ENCODE measurements at places on chromosomes 3 and 15.

DNA sequence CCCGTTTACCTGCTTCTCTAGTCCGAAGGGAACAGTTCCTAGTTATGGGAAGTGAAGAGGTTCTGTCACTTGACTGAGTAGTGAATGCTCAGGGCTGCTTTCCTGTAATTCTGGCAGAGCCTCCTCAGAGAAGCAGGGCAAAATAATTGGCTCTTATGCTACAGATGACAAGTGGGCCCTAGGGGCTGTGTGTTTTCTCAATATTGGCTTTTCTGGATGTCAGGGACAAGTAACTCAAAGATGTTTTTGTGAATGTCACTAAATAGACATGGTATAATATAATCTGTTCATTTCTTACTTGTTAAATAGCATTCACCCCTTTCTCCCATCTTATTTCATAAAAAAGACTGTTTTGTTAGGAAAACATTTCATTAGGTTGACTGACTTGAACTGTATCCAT is 40.1 kb downstream of the SGO1 start:
- DNase-seq: no peak

DNA sequence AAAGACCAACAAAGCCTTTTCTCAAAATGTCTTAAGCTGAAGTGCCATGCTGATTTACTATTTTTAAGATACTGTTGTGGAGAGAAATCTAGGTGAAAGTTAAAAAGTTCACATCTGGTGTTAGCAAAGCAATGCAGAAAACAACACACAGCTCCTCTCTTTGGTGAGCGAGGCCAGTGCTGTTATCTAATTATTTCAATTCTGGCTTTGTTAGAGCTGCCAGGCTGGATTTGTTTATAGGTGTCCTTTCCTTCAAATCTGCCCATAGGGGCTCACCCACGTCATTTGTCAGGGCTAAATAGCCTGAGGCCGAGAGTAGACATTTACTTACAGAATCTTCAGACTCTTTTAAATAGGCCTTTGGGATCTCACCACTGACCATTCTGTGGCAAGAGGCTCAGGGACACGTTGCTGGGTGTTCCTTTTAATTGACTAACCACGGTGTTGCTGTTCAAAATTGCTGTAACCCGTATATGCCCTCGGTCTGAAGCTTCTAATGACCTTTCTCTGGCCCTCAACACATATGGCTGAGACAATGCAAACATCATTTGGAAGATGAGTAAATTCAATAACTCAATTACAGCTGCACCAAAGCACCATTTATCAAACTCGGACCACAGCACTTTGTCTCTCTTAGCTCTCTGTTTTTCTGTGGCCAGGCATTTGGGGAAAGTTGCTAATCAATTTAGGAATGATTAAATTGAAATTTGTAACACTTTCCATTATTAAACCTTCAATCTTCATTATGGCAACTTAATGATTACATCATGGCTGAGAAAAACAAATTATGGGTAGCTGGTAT is 152.6 kb downstream of the PDZRN3 start:
- DNase-seq: no peak

- peak; percentile 85 for DNase-seq
Observed at GRCh38 chr3:156586905-156587759, 32.2 kb upstream of the SSR3 start.

DNA sequence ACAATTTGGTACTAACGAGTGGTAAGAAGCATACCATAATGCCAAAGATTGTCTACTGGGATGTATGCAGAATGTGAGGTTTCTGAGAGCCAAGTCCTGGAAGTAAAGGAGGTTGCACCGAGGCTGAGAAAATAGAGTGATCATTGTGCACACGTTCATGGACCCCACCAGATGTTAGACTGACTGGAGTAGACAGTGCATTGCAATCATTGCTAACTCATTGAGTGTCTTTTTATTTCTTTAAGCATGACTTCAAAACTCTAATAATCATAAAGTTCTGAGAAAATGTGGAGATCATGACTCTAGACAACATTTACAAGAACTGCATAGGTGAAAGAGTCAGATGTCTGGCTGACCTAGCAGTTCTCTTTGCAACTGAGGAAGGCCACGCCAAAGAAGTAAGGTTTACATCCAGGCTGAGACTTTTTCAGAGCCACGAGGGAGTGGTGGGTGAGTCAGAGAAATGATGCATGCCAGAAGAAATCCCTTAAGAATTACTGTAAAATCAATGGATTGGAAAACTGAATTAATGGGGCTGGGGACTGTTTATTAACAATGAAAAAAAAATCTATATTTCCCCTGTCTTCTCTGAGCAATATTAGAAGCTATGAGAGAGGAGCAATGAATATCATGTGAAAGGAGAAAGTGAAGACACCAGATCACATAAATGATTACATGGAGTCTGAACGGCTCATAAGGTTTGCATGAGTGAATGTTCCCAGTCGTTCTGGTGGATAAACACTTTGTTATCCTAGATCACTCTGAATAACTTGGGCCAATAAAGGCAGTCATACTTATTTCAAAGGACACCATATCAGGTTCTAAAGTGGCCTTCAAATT is 76.0 kb upstream of the SLC25A26 start:
- DNase-seq: no peak

DNA sequence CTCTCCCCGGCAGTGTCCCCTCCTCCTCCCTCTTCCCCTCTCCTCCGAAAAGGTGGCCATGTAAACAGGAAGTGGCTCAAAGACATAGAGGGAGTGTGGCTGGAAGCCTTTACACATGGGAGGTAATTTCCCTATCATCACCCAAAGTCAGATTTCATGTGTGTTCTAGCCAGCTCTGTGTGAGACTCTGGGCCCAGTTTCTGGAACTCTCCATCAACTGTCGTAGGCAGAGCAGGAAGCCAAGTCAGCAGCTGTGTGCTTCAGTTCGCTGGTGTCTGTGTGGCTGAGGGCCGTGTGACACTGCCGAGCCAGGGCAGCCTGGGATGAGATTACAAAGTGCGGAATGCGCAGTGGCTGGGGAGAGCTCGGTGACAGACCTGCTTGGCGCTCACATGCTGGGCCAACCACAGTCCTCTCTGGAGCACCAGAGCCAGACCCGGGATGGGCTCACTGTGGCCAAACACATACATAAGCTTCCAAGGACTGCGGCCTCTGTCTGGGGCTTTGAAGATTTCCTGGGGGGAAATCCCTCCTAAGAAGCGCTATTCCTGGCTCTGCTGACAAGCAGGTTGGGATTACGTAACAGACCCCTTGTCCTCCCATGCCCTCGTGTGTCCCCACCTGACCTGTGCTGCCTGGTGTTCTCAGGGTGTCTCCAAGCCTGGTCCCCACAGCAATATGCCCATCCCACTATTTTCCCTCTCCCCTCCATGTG is 50.7 kb downstream of the UMPS start:
- DNase-seq: no peak

DNA sequence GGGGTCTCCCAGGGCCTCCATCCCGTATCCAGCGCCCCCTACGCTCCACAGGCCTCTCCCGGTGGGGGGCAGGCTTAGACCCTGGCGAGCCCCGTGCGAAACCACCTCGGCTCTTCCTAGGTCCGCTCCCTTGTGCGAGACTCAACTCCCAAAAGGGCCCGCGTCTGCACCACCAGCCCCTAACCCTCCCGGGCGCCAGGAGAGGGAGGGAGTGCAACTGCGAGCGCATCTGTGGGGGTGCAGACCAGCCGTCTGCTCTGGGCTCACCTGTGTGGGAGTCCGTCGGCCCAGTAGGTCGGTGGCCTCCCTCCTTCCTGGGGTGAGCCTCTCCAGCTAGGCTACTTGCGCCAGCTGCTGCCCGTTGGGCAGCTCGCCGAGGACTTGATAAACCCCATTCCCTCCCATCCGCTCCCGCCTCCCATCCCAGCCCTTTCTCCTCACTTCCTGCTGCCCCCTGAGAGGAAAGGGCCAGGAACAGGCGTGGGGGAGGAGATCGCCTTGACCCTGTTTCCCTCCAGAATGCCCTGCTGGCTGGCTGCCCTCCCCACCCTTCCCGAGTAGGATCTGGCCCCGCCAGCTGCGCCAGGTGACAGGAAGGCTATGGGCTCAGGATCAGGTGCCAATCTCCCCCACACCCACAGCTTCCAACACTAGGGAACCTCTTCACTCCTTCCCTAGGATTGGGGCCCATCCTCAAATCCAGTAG is at the start of gene HYAL2:
TSS of gene HYAL2 (minus strand) at position 360 of the 706 bp plus-strand sequence. CDS start 2,256 bp downstream, outside the sequence.
- no peak for DNase-seq

DNA sequence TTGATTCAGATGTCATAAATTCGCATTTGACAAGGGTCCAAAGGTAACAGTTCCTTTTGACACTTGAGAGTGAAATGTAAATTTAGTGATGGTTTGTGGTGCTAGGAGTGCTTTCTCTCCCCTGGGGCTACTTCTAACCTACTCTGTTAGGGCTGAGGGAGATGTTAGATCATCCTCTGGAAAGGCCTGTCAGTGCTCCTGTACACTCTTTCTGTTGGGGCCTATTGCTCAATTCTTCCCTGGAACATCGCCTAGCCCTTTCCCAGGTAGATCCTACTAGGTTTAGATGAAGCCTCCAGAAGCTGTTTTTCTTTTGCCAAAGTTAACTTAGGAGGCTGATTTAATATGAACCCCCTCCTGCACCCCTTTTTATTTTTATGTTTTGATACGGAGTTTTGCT is 1.4 kb downstream of the PCCB start:
- DNase-seq: no peak

DNA sequence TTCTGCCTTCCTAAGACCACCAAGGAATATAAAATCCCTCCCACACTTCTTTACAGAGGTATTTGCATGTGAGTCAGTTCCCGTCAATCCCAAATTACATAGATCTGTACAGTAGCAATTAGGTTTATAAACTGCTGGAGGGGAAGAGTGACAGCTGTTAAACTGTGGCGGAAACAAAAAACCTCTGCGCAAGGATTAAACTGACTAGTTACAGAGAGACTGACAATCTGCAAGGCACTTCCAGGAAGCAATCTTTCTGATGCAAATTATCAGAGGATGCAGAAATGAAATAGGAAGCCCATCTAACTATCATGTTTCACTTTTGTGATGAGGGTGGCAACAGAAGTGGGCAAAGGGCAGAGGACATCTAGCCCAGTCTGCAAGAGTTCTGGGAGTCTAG is 150.4 kb downstream of the RTP4 start:
- no peak for DNase-seq

GRCh38 chr3:72274493-72275330 is 489.8 kb upstream of the PROK2 start:
- DNase-seq: peak; percentile 60

DNA sequence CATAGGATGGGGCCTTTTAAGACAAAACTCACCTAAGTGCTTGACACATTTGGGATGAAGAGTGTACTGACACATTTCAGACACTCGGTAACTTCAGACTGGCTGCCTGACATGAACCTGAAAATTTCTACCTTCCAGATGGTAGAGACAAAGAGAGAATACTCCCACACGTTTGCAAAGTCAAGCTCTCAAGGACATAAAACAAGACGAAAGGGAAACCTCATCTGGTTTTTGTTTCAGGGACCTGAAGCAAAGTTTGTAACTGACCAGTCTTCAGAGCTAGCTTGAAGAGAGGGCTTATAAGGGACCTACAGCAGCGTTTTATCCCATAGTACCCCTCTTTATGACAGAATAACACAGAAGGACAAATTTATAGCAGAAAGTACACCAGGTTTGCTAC is 41.9 kb downstream of the ZNF621 start:
- DNase-seq: no peak

DNA sequence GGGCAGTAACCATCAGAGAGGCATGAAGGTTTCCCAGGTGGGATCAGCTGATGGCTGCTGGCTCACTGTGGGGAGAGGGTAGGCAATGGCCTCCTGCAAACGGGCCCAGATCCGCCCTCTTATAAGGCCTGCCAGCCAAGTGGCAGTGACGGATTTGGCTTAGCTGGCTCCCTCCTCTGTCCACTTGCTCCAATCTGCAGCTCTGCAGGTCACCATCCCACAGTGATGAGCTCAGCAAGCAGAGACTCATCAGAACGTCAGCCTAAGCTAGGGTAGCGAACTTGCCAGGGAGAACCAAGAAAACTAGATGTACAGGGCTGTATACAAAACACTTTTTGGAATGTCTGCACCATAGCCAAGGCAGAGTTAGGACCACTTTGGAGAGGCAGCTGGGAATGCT is 62.8 kb upstream of the DCLK3 start:
- no peak for DNase-seq

- DNase-seq: no peak
Observed at GRCh38 chr3:156551746-156552145, 3.2 kb downstream of the SSR3 start.

GRCh38 chr3:39192490-39193092 is at the start of gene XIRP1:
Gene XIRP1 (minus strand): TSS chr3:39192595. CDS start chr3:39189445, 3,150 bp downstream.
- DNase-seq: no peak

DNA sequence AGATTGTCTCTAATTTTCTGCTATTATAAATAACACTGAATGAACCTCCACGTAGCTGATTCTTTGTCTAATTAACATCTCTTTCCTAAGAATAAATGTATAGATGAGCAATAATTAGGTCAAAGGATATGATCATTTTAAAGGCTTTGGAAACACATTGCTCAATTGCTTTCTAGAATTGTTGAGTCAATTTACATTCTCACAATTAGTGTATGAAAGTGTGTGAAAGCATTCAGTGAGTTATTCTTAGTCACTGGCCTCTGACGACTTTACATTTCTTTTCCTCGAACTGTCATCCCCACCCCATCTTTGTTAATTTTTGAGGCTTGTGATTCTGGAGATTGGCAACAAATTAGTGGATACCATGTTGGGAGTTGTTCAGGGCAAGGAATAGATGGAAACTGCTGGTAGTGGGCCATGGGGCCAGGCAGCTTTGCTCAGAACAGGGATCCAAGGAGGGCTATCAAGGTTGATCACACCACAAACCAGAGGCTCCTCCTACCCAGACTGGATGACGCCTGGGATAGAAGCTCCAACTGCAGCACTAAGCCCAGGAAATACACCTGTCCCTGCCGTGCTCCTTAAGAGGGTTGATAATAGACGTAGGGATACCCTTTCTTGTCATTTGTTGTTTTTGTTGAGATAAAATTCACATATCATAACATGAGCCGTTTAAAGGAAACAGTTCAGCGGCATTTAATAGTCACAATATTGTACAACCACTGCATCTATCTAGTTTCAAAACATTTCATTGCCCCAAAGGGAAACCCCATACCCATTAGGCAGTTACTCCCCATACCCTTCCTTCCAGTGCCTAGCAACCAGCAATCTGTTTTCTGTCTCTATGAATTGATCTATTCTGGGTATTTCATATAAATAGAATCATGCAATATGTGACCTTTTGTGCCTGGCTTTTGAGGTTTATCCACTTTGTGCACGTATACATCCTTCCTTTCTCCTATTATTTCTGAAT is 27.9 kb downstream of the EIF1B start:
- no peak for DNase-seq

DNA sequence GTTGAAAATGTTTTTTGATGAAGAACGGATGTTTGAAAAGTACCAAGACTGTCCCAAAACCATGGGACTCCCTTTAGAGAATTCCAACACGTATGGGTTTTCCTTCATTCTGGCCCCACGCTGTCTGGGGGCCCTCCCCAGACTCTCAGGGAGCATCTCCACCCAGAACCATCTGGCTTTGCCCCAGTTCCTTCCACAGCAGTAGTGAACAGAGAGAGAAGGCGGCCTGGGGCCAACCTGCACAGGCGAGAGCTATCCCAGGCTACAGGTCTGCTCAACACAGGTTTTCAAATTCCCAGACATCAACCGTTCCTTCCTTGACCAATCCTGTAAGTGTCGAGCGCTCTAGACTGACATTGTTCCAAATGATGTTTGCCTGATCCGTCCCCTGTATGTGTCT is 92.5 kb upstream of the SNRPA1 start:
- no peak for DNase-seq

All from inflammatory macrophage treated with lipopolysaccharide for 1 hour (primary cell).